Stimulated activated CD4-positive, alpha-beta T cell treated with anti-CD3 and anti-CD28 coated beads, TNF-alpha, amount 100 ng/mL, for 4 hours (primary cell): ENCODE measurements at places on chromosomes 4 and X.

DNA sequence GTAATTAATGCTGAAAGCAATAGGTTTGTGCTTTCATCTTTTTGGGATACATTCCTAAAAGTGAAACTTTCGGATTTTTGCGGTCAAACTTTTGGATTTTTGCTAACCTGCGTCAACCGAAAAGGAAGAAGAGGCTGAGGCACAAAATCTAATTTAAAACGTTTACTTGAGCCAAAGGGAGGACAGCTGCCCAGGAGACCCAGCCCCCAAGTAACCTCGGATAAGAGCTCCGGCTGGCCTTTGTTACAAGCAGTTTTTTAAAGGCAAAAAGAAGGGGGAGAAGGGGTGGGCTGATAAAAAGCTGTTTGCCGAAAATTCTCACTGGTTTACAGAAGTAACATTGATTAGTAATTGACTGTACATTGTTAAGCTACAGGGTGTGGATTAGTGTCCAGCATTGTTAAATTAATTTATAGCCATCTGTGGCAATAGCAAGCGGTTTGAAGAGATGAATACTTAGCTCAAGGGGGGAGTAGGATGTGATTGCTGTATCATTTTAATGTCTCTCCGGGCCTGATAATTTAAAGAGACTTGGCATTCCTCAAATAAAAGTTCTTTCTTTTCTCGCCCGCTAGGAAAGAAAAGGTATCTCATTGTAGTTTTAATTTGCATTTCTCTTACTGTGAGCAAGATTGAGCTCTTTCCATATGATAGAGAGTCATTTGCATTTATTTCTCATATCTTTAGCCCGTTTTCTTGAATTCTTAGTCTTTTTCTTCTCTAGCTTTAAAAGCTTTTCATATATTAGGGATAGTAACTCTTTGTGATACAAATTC, 59.1 kb upstream of the USP9X start:
- no peak for DNase-seq

GRCh38 chr4:89788206-89789072, 48.5 kb downstream of the SNCA start:
- no peak for DNase-seq

DNA sequence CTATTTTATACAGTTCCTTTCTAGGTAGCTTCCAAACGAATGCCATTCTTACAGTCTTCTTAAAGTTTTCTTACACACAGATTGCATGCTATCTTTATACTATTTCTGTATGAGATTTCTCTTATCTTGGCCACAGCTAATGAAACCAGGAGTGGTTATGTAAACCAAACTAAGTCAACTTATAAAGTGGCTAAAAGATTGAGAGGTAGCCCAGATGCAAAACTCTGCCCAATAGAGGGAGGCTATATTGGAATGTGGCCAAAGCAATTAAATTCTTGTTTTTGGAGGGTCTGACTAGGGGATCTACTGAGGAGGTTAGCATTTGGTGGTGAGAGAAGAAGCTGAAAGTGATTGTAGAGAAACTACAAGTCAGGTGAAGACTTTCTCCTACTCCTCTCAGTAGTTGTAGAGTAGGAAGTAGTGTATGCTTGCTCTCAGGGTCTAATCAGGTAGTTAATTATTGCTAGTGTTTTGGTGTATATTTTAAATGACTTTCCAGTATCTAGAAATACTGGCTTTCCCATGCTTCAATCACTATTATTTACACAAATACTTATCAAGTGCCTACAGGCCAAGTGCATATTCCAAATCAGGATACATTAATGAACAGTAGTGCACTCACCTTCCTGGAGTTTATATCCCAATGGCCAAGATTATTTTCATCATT, 104.2 kb upstream of the HPGD start:
- DNase-seq = no peak

- no peak for DNase-seq
Observed at GRCh38 chr4:68180849-68181526, 51.3 kb upstream of the TMPRSS11F start.

DNA sequence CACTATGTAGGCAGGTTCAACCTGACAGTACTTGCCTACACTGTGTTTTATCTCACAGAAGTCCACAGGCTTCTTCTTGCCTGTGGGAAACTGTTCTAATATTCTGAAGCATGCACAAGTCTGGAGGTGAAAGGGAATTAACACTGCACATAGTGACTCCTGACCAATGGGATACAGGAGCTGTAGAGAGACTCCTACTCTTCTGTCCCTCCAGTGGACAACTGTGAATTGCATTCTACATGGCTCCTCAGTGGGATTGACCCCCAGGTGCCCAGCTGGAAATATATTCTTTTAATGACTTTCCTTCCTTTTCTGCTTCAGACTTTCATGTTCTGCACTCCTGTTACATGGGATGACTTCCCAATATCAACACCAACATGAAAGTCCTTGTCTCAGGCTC, 8.2 kb upstream of the YIPF6 start:
- no peak for DNase-seq
